Right renal pelvis (tissue), 4 donors: ENCODE measurements at places on chromosomes 4 and X. TPM values are rescaled to one million over a fixed set of nuclear protein-coding genes. Genes with fewer than 3 reads are reported as not detected.

DNA sequence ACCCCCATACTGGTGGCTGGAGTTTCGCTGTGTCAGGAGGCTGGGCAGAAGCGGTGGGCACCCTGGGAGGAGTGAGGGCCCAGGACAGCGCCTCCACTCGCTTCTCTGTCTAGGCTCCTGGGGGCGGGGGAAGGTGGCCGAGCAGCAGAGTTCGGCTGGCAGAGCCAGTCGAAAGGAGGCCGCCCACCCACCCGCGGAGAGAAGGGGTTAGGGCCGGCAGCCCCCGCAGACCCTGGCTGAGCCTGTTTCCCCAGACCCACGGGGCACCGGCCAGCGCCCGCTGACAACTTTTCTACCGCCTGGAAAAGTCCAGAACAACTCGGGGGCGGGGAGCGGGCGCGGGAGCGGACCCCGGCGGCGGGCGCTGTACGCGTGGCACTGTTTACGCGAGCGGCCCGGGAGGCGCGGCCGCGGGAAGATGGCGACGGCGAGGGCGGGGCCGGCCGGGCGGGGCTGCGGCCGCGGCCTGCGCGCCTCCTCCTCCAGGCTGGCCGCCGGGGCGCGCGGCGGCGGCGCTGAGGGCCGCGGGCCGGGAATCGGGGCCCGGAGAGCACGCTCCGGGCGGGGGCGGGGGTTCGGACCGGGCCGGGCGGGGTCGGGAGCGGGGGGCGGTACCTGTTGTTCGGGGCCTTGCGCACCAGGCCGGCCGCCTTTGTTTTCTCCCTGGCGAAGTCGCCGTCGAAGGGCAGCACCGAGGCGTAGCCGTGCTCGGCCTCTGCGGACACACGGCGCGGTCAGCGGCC is 628 bp downstream of the MXD4 start:
- no peak for DNase-seq

GRCh38 chr4:13364172-13364571 is 120.0 kb downstream of the RAB28 start:
- no peak for DNase-seq

DNA sequence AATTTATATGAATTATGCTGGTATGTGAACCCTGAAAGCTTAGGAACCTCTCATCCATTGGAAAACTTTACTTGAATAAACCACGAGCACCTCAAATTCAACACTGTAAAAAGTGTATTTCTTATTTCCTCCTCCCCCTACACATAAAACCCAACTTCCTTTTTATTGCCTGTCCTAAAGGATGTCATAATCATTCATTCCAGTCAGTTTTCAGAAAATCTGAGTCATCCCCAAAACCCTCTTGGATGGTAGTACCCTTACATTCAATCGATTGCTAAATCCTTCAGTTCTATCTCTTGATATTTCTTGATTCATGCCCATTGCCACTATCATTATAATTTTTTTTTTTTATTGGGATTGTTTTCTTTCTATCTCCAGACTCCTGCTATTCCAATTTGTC is 91.1 kb upstream of the ATP8A1 start:
- DNase-seq, result no peak

GRCh38 chr4:184324939-184325477 is 107.3 kb upstream of the ENPP6 start:
- DNase-seq, result no peak

GRCh38 chr4:118904935-118905334 is 16.3 kb downstream of the SYNPO2 start:
- DNase-seq, result no peak

GRCh38 chr4:145755802-145756201 is 75.9 kb downstream of the C4orf51 start:
- DNase-seq, result no peak

DNA sequence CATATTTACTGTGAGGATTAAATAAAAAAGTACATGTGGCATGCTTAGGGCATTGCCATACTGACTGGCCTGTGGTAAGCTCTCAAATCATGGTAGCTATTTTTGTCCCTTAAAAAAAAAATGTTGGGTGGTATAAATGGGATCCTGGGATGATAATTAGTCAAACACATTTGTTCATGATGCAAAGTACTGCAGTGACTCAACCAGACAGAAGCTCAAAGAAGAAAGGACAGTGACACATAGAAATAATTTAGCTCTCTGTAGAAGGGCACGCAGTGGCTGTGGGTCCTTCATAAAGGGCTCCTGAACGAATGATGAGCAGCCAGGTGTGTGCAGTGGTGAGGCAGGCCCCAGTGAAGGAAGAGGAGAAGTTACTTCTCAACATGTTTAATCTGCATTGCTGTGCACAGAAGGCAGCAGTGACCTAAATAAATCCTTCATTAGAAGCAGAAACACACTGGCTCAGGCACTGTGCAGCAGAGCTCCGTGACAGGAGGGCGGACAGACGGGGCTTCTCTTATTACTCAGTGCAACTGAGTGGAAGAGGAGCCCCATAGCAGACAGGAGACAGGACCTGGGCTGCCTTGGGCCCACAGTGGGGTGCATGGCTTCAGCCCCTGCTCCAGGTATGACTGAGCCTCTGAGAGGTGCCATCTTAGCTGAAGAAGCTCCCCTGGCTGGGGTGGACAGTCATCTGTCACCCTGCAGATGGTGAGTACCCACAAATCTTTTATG is 20.3 kb downstream of the HS3ST1 start:
- DNase-seq, result no peak

The FAM114A1 gene
- 27.7 TPM for polyA plus RNA-seq

- DNase-seq, result no peak
Observed at GRCh38 chr4:22780317-22780716, 87.6 kb downstream of the GBA3 start.

GRCh38 chrX:46777971-46778810 is 19.3 kb upstream of the SLC9A7 start:
- DNase-seq, result no peak

DNA sequence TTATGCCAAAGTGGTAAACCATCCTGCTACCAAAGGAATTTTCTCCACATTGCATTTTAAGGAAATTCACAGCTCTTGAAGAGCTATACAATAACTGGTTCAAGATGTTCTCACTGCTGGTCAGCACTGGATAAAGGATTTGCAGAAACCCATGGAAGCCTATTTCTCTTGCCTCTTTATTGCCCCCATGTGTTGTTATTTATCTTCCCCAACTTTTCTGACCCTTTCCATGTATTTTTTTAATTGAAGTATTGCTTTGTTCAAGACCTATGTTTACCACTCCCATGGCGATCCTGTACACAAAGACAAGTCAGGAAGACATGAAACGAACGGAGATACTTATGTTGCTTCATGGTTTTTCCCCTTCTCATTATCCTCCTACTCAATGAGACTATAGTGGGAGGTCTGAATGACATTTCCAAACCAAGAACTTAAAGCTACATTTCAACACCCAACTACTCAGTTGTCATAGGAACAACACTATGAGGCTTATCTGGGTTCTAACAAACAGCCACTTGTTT is 566.4 kb upstream of the DIPK2B start:
- no peak for DNase-seq

DNA sequence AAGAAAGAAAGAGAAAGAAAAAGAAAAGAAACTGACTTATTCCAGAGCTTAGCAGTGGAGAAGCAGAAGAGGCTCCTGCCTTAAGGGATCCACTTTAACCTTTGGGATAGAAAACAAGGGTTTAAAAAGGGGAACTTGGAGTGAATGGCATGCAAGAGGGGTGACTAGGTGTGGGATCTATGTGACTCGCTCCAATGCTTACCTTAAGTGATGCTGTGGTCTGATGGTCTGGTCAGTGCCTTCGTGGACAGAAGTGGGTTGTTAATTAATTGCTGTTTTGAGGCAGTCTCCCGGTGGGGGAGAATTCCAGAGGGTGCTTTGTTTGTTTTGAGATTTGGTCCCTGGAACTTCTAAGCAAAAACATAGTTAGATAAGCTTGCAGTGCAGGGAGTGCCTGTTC is 21.1 kb upstream of the RHOXF1 start:
- no peak for DNase-seq

The GAGE13 gene
- not detected for polyA plus RNA-seq

The DCAF16 gene
- 40.2 TPM for polyA plus RNA-seq

DNA sequence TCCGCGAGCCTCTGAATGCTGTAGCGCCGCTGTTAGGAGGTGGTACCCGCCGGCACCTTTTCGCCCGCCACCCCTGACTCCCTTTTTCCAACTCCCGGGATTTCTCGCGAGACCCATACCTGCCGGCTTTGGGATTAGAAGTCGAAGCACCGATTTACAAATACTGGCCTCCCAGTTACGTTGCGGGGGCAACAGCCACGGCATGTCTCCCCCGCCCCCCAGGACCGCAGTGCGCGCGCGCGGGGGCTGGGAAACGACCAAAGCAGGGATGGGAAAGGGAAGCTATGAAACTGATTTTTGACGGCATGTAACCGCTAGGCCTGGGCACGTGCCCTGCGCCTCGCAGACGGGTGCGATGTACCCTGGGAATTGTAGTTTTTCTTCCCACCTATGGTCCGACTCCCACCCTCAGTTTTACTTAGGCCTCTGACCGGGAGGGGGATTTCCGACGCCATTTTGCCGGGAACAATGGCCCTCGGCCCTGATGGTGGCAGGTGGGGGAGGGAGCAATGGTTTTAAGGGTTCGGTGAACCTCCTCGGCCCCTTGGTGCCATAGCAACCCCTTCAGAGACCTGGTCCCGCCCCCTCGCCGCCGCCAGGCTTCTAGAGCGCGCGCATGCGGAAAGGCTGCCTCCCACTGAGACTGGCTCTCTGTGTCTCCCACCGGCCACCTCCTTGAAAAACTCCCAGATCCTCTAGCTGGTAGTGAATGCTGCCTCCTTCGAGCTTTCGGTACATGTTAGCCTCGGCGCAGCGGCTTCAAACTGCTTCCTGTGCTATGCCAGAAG is 772 bp upstream of the WNK3 start:
- DNase-seq, result peak; percentile 73

DNA sequence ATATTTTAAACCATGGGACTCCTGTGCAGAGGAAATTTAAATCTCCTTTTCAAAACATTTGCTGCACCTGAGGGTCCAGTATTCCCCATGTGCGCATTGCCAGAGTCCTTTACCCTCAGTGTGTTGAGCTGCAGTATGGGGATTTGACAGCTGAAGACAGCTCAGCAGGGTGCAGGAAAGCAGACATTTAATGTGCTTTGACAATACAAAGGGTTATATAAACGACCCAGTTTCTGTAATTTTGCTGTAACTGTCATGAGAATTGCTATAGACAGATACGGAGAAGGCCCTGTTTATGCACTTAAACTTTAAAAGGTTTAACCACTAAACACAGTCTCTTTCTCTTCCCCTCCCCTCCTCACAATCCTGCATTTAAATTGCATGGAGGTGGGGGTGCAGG is 393.4 kb downstream of the MID1IP1 start:
- DNase-seq, result no peak

DNA sequence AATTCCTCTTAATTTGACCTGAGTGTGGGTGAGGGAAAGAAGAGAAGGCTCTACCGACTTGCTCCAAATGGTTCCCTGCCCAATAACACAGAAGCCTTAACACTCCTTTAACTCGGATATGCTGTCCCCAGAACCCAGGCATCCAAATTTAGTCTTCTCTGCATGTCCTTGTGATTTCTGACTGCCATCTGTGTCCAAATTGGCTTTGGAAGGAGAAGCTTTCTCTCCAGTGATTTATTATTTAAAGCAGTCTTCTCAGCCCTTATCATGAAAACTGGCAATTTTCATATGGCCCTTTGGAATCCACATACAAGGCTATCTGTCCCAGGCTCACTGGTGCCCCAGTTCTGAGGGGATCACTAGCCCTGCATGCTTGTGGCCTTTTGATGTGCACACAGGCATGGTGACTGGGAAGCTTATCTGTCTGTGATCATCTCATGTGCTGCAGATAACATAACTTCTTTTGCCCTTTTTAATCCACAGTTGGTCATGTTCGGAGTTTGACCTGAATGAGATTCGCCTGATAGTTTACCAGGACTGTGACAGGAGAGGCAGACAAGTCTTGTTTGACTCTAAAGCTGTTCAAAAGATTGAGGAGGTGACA is 56.7 kb downstream of the FNIP2 start:
- no peak for DNase-seq

GRCh38 chr4:81346719-81347118 is 125.0 kb downstream of the RASGEF1B start:
- no peak for DNase-seq

The DAPP1 gene
- 0.98 TPM for polyA plus RNA-seq

GRCh38 chr4:175460414-175460813 is 351.6 kb downstream of the GPM6A start:
- no peak for DNase-seq

DNA sequence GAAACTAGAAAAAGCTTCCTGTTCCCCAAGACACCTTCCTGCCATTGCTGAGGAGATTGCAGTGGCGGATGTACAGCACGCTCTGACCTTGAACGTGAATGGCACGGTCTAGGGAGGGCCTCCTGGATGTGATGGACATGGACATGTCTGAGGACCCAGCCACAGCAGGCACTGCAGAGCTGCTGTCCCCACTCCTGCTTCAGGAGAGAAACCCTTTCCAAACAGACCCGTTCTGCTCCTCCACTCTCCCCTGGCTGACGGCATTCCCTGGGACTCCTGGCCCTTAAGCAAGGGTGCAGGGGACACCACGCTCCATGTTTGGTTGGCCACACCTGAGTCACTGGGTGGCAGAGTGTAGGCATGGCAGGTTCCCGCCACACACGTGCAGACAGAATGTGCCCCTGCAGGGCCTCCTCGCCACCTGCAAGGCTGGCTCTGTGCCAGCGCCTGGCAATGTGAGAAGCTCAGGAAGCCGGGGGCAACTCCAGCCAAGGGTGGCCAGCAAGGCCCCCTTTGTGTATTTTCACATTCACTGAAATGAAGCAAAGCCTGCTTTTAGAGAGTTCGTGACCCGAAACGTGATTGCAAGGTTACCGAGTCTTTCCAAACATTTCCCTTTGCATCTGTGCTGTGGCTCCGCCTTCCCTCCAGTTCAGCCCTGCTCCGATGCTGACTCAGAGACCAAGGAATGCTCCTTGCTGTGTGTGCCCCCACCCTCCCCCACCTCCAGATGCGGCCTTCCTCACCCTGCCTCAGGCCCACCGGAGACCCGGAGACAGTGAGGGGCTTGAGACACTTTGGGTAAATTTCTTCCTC is 46.1 kb downstream of the HTRA3 start:
- DNase-seq, result peak; percentile 77

- DNase-seq, result no peak
Observed at GRCh38 chr4:168218645-168219044, 99.9 kb downstream of the DDX60 start.

The LANCL3 gene
- 0.18 TPM for polyA plus RNA-seq

DNA sequence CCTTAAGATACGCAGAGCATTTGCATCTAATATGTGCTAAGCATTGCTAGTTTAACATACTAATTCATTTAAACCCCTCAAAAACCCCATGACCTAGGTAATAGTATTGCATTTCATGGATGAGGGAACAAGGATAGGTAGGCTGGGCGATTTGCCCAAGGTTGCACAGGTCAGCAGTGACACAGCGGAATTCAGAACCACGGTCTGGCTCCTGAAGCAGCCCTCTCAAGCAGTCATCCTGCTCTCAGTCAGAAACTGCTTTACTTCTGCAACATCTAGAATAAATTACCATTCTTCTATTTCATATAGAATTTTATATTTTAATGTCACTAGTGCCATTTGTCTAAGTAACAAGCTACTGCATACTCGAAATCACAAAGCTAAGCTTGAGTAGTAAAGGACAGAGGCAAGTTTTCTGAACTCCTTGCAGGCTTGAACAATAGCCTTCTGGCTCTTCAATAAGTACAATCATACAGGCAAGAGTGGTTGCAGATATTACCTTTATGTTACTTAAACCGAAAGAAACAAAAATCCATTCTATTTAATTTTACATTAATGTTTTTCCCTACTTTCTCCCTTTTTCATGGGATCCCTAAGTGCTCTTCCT is 555 bp upstream of the SPP1 start:
- DNase-seq, result no peak

The PTCHD1 gene
- polyA plus RNA-seq, result 0.90 TPM

- DNase-seq, result no peak
Observed at GRCh38 chr4:10743357-10743756, 58.8 kb upstream of the CLNK start.

- DNase-seq, result no peak
Observed at GRCh38 chrX:50407976-50408375, 62.6 kb downstream of the DGKK start.
